ENCODE measurements at places on chromosomes 1 and 21.

DNA sequence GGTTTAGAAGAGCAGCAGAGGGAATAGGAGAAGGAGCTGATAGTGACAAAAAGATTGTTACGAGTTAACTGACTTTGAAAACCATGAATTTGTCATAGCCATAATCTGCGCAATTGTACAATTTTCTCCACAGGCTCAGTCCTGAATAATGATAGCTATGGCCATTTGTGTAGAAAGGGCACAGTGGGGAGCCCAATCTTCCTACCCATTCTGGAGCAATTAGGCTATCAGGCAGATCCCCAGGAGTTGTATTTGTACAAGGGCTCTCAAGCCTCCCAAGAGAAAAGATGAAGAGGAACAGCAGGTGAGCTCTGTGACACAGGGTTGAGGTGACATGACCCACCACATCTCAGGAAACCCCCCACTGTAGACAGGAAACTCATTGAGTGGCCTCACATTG lies 42.1 kb upstream of the SAMD13 start:
- DNase-seq, result no peak

GRCh38 chr1:145961425-145962156 lies 2.8 kb downstream of the ANKRD34A start:
- no peak for DNase-seq

- DNase-seq, result no peak
These were observed 246.5 kb upstream of the C1orf174 start for GRCh38 chr1:4146614-4147013.

DNA sequence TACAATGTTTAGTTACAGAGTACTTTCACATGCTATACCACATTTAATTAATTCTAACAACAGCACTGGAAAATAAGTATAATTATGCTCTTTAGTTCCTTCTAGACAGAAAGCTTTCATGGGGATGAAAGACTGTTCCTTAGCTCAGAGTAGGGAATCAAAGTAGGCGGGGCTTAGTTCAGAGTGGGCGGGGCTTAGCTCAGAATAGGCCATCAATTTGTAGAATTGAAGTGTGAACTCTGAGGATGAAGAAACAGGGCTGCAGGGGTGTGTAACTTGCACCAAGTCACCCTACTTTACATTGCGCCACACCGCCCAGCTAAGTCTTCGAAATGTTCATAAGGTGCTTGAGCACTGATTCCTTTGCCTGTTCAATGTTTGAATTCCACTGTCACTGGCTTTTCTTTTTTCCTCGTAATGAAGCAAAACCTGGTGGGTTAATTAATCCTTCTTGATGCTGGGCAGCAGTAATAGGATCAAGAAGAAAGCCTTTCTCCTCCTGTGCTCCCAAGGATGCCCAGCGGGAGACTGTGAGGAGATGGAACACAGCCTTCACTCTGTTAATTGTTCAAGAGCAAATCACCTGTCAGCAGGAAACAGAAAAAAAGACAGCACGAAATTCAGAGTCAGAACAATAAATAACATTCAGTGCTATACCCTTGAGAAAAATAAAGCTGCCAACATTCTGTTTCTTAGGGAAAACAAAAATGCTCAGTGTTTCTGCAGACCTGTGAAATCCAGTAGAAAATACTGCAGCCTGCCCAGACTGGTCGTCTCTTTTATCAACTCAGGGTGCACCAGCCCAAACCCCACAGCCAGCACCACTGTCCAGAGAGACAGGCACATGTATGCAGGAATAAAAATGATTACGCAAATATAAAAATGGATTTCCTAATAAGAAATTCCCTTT lies 66.5 kb upstream of the CAMK1G start:
- no peak for DNase-seq

- no peak for DNase-seq
These were observed 21.7 kb upstream of the CPLANE2 start for GRCh38 chr1:16258591-16259135.

GRCh38 chr1:97573553-97573952 lies 347.3 kb downstream of the DPYD start:
- DNase-seq, result no peak

DNA sequence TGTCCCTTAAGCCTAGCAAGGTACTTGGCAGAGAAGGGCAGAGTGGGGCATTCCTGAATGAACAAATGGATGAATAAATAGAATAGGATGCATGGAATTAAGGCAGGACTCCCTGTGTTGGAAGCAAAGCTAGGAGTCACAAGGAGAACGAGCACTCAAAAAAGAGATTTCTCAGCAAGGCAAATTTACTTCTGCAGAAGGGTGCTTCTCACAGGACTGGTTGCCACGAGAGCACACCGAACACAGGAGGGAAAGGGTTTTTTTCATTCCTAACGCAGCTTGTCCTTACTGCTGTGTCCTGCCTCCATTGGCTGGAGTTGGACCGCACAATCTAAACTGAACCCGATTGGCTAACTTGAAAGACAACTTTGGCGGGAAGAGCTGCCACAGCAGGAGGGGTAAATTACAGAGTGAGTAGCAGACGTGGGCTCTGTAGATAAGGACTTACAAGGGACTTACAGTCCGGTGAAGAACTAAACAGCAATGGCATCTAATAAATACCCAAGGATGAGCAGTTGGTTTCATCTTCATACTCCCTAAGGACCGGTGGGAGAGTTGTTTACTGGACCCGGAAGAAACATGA lies 52.4 kb downstream of the KIF26B start:
- DNase-seq, result no peak

- DNase-seq, result no peak
These were observed 610 bp downstream of the RBM8A start for GRCh38 chr1:145926686-145927062.

DNA sequence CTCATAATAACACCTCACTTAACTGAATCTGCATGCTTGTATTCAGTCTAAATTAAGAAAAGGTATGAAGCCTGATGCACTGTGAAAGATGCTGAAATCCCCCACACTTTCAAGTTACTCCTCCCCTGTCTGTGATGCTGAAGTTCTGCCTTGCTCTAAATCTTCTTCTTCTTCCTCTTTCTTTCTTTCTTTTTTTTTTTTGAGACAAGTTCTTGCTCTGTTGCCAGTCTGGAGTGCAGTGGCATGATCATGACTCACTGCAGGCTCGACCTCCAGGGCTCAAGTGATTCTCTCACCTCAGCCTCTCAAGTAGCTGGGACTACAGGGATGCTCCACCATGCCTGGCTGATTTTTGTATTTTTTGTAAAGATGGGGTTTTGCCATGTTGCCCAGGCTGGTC lies 231.0 kb upstream of the B3GALT2 start:
- no peak for DNase-seq

DNA sequence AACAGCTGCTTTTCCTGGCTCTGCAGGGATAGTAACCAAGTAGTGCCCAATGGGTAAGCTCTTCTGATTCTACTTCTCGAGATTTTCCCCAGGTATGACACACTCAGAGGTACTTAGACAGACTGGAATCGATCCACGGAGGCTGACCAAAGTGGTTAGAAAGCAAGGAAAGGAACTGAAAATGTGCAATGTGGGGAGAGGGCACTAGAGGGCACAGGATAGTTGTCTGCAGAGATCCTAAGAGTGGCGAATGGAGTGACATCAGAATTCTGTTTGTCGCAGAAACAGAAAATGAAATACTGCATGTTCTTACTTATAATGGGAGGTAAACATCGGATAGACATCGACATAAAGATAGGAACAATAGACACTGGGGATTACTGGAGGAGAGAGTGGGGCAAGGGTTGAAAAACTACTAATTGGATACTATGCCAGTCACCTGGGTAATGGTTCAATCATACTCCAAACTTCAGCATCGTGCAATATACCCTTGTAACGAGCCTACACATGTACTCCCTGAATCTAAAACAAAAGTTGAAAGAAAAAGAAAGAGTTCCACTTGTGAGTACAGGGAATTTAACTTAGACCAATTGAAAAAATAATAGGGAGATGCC lies 23.3 kb downstream of the CYP2J2 start:
- DNase-seq, result no peak

GRCh38 chr1:113763661-113764060 lies 4.4 kb upstream of the PHTF1 start:
- no peak for DNase-seq

- DNase-seq, result no peak
These were observed 151.0 kb downstream of the FMN2 start for GRCh38 chr1:240242601-240243144.

DNA sequence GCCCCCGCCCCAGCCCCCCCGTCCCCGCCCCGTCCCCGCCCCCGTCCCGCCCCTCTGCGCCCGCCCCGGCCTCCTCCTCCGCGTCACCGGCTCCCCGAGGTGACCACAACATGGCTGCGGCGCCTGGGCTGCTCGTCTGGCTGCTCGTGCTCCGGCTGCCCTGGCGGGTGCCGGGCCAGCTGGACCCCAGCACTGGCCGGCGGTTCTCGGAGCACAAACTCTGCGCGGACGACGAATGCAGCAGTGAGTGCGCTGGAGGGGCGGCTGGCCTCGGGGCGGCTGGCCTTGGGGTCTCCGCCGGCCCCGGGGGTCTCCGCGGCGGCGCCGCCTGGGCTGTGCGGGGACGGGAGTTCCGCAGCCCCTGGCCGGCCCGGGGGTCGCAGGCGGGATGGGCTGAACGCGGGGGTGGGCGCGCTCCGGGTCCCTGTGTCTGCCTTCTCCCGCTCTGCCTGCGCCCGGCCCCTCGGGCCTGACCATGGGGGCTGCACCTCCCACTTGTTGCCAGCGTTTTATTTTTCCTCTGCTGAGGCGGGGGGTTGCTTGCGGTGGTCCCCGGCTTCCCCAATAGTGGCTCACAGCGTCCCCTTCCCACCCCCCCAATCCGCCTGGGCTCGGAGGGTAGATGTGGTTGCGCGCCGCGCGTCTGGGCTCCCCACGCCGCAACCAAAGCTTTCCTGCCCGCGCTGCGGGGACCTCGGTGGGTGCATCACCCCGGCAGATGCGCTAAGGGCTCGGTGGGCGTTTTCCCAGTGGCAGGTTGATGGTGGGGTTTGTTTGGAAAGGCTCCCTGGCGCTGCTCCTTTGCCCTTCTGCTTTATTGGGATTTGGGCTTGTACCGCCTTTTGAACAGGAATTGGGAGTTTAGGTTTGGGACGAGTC lies at the start of gene MIA3:
TSS of gene MIA3 (plus strand) at position 97 of the 879 bp plus-strand sequence. CDS start at position 111, 14 bp downstream.
- peak; percentile 64 for DNase-seq

GRCh38 chr1:209305221-209305954 lies 278.1 kb upstream of the CAMK1G start:
- DNase-seq, result no peak

DNA sequence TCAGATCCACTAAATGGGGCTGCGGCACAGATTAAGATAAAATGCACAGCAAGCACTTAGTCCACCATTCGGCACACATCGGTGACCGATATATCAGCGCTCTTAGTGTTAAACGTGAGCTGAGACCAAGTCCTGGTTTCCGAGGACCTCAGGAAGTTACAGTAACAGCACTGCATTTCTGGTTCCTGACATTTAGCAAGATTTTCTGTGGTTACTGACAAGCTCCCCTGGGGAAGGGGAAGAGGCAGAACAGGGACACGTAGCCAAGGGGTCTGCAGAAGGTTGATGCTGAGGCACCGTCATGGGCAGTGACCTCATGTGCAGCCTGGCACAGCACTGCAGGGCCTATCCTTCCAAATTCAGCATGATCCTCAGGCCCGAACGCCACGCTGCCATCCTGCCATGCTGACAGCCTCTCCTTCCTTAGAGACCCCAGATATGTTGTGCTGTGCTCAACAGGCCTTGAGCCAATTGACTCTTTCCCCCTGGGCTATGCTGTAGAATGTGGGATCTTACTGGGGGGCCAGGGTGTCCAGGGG lies 13.4 kb upstream of the PEF1 start:
- no peak for DNase-seq

DNA sequence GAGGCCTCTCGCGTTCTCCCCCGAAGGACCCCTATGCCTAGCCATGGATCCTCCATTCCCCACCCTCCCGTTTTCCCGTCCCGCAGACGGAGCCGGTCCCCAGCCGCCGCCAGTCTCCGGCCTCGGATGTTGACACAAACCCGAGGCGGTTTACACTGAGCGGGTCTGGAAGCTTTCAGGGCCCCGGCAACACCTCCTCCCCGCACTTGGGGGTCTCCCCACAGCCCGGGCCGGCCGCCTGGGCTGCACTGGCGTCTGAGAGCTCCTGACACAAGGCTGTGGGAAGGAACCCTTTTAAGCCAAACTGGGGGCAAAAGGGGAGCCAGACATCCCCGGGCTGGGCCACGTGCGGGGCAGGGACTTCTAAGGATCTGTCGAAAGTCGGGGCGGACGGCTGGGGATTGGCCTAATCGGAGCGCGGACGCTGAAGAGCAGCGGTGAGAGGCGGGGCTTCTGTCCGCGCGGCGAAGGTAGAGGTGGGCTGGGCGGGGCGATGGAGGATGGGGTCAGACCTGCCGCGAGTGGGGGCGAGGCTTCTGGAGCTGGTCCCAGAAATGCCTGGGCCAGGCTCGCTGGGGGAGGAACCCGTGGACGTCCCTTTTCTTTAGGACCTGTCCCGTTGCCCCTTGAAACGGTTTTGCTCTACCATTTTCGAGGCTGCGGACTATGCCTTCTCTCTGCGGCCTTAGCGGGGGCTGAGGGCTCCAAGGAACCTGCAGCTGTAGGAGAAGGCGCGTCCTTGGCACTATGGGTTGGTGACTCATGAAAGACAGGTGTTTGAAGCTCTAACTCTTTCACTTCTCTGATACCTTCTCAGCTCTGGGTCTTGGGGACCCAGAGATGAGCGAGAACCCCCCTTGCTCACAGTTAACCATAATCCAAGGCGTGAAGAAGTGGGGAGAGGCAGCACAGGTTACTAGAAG lies 1.2 kb upstream of the HPCAL4 start:
- no peak for DNase-seq

DNA sequence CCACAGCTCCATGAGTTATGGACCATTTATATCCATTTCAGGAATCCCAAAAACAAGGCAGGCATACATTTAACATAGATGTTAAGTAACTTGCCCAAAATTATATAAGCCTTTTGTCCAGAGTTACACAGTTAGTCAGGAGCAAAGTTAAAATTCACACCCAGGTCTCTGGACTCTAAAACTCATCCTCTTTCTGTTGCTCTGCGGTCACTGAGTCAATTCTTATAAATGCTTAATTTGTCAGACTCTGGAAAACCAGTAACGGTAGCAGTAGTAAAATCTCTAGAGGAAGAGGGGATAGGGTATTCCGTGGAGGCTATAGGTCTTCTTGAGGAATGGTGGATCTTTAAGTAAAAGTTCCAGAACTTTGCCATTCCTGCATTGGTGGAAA lies 223.6 kb upstream of the JUN start:
- DNase-seq, result no peak

DNA sequence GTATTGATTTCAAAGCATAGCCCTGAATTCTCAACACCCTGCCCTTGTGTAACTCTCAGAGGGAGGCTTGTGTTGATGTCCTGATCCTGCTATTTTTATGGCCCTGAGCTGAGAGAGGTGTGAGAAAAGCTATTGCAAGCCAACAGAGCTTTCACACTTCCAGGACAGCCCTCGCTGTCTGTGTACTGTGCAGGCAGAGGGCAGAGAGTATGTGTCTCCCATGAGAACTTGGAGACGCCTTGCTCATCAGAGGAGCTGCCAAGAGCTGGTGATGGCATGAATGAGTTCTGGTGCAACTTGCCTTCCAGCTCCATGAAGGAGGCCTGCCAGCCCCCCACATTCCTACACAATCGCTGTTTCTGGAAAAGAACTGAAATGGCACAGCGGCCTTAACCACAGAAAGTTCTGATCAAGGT lies 144.1 kb upstream of the AJAP1 start:
- DNase-seq, result no peak

DNA sequence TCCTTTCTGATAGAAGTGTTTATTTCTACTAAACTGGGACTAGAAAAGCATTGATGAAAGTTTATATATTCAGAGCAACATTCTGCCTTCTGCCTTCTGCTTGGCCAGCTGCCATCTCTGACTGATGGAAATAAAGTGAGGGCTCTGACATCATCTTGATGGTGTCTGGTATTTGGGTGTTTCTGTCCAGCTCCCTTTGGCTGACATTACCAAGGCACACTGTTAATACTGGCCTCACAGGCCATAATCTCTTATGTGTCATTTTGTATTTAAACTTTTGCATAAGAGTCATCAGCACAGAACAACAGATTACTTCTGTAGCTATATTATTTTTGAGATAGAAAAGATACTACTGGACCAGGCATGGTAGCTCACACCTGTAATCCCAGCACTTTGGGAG lies 216.9 kb downstream of the RYR2 start:
- no peak for DNase-seq
